ENCODE measurements at places on chromosomes 7 and 10.

- DNase-seq: no peak
Measured at GRCh38 chr10:49309691-49310411, 10.9 kb downstream of the C10orf71 start.

DNA sequence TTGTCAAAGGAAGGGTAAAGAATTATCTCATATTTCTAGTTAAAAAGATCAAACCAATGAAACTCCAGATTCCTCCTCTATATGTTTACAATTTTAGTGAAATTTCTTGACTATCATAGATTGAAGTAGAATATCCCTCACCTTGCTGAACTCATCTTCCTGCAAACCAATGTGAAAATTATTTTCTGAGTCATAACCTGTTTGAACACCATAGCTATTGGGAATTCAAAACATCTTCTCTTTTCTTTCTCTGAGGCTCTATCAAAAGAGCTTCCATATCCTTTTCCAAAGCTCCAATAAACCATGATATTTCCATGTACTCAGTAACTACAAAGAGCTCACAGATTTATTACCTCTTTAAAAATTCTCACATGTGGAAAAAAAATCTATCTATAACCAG lies 134.3 kb downstream of the DOCK4 start:
- DNase-seq: no peak

- no peak for DNase-seq
Measured at GRCh38 chr10:98318861-98319260, 50.9 kb upstream of the LOXL4 start.

- DNase-seq: peak; percentile 2
Measured at GRCh38 chr10:80498078-80498832, 39.4 kb upstream of the SH2D4B start.

GRCh38 chr7:85774986-85775385 lies 588.1 kb upstream of the SEMA3D start:
- DNase-seq: no peak

DNA sequence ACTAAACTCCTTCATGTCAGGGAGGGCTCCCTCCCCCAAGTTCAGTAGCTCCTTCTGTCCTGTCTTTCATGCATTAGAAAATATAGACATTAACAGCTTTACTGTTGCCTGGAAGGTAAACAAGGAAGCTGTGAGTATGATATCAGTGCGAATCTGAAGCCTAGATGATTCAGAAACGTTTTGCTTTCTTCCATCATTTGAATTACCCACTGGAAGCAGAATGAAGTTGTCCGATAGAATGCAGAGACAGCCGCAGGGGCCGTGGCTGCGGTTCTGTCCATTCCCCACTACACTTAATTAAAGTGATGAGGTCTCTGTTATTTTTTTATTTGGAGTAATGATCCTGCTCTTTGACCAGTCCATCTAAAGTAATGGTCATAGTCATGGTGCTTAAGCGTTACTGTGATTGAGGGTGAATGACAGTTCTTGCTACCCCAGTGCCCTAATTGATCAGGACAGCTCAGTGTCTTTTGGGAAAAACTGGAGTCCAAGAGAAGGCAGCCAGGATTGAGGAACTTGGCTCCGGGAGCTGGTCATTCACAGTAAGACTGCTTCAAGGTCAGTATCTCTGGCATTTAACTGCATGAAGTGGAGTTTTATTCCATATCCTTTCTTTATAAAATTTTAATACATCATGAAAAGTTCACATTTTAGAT lies 69.9 kb downstream of the PTPRE start:
- no peak for DNase-seq

DNA sequence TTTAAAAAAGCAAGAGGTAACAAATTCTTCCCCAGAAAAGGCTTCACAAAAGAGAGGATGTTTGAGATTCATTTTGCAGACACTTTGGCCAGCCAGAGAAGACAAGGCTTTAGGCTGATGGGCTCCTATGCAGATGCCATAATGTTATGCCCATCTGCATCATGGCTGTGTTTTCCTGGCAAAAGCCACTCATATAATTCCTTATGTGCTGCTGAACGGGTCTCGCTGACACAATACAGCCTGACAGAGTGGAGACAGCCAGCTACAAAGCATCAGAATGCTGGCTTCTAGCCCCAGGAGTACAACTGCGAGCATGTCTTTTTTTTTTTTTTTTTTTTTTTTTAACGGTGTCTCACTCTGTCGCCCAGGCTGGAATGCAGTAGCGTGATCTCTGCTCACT lies 1157.4 kb upstream of the AUTS2 start:
- DNase-seq: peak; percentile 65

DNA sequence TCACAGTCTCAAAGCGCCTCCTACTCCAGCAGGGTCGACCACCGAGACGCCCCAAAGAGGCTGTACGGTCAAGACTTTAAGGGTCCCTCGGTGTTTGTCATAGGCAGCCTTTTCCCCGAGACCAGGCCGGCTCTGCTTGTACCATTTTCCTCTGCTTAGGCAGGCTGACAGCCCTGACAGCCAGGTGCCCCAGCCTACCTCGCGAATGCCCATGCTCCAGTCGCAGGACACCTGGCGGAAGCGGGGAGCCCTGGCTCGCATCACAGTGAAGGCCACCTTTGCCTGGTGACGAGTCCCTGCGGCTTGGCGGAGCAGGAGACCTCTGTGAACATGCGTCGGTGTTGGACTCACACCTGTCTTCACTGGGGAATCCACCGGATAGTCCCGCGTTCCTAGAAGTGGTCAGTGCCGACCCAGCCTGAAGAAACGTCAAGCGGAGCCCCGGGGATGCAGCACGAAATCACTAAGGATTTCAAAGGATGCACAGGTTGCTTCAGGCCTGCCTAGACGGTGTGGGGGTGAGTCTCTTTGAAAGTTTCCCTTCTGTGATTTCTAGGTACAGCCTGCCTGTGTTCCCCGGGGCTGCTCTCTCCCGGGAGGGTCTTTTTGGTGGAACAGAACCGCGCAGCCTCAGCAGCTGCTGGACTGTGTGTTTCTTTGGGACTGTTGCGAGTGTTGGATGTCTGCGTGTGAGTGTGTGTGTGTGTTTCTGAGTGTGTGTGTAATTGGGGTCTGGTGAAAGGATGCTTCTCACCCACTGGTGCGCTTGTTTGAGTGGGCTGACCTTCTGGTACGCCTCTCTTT lies 30.5 kb upstream of the ZNF273 start:
- DNase-seq: no peak

GRCh38 chr7:95199779-95200558 lies 124.4 kb downstream of the PON1 start:
- DNase-seq: peak; percentile 89

DNA sequence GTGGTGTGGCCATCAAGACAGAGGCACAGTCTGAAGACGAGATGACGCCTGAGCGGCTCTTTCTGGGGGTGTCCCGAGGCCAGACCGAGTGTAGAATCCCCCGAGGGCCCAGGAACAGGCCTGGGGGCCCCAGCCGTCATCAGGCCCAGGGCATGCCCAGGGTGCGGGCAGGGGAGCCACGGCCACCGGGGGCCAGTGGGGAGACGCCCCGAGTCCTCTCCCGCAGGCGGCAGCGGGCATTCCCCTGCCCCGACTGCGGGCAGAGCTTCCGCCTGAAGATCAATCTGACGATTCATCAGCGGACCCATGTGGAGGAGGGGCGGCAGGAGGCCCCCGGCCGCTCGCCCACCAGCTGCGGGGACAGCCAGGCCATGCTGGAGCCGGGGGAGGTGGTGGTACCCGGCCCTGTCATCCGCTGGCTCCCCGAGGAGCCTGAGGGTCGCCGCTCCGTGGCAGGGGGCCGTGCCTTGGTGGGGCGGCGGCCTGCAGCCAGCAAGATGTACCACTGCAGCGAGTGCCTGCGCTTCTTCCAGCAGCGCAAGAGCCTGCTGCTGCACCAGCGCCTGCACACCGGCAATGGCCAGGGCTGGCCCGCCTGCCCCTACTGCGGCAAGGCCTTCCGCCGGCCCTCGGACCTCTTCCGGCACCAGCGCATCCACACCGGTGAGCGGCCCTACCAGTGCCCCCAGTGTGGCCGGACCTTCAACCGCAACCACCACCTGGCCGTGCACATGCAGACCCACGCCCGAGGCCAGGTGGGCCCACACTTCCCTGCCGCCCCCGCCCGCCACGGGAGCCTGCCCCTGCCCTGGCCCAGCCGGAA lies 19.7 kb downstream of the ZNF783 start:
- no peak for DNase-seq

DNA sequence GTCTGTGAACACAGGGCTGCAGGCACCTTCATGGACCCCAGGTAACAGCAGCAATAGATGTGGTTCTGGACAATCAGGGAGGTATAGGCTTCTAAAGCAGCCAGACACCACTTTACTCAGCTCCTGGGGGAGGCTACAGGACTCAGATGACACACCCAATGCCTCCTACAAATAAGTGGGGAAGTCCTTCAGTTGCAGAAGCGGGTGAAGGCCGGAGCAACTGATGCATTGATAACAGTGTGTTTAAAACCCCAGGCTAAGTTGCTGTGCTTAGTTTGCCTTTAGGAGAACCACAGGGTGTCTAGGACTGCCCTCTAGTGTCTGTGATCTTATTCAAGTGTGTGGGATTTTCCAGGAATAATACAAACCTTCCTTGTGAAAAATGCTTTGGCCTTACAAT lies 5.9 kb upstream of the ITGA8 start:
- DNase-seq: peak; percentile 79

- peak; percentile 11 for DNase-seq
Measured at GRCh38 chr10:57699944-57700343, 567.8 kb downstream of the IPMK start.

- no peak for DNase-seq
Measured at GRCh38 chr7:33195264-33195663, 65.9 kb downstream of the BBS9 start.
